ENCODE measurements at places on chromosomes 4 and X.
A peak's percentile ranks its signal among the peaks of the same experiment; 100 is the strongest.

GRCh38 chrX:74431797-74432196, 10.5 kb downstream of the SLC16A2 start:
- no peak for DNase-seq

DNA sequence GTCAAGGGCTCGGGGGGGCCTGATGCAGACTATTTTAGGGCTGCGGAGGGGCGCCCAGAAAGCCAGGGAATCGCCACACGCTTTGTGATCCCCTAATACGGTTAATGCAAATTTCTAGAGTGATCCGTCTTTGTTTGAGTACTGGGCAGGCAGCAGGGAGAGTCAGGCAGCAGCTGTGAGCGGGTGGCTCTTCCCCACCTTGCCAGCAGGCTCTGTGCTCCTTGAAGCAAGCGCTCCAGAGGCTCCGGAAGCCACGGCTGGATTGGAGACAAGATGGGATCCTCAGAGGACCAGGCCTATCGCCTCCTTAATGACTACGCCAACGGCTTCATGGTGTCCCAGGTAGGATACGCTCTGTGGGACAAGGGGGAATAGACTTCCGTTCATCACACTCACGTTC, at the start of gene ASMT:
Gene ASMT (plus strand): TSS at position 133 of the 400 bp plus-strand sequence. CDS start 141 bp downstream, at position 274.
- DNase-seq, result no peak

GRCh38 chr4:39495446-39496213, 31.6 kb downstream of the UGDH start:
- no peak for DNase-seq

- peak; percentile 53 for DNase-seq
These were observed 97.4 kb downstream of the NLGN4X start for GRCh38 chrX:6131287-6131686.

GRCh38 chr4:93646233-93646930, 182.2 kb upstream of the ATOH1 start:
- no peak for DNase-seq

- DNase-seq, result no peak
These were observed 947.9 kb downstream of the PDHA2 start for GRCh38 chr4:96787766-96788165.
